ENCODE measurements at places on chromosomes 16 and 17.

GRCh38 chr16:50676684-50677225, 4.4 kb downstream of the SNX20 start:
- no peak for DNase-seq

DNA sequence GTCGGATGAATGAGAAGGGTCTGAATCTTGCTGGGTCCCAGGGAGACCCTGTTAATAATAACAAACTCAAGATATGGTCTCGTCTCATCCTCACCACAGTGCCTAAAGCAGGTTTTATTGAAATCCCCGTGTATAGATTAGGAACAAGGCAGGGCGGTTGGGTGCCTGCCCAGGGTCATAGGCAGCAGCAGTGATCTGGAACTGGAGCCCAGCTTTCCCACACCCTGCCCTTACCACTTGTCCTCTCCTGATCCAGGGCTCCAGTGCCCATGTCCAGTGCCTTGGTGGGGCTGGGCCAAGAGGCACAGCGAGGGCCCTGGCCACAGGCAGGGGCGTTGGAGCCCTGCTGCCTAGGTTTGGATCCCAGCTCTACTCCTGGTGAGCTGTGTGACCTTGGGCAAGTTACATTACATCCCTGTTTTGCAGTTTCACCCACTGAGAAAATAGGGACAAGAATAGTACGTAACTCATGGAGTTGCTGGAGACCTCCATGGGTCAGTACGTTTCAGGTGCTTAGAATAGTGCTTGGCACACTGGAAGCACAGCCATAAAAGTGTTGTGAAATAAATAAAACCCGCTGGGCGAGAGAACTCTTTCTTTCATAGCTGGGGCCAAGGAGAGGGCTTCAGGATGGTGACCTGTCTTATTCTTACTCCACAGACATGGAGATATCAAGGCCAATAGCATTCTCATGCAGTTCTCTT, 13.9 kb downstream of the SOCS3 start:
- DNase-seq: no peak

- DNase-seq: no peak
Measured at GRCh38 chr17:19398301-19399181, 11.6 kb upstream of the MFAP4 start.

DNA sequence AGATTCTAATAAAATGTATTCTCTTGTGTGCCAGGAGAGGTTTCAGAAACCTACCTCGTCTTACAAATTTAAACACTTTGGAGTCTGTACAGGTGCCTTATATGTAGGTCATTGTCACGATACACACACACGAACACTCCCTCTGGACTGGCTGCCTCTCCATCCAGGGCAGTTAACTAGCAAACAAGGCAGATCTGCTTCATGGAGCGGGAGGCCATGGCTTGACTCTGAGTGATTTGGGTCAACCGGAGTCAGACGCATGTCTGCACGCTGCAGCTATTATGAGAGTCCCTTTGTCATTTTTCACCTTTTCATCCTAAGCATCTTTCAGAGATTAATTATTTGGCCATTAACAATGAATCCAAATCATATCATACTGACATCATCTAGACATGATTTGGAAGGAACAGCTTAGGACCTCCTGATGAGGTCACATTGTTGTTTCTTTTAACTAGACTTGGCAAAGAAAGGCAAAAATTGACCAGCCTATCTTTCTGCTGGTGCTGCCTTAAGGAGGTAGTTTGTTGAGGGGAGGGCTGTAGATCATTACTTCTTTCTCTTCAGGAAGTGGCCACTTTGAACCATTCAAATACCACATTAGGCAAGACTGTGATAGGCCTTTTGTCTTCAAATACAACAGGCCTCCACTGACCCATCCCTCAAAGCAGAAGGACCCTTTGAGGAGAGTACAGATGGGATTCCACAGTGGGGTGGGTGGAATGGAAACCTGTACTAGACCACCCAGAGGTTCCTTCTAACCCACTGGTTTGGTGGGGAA, 58.9 kb downstream of the HLF start:
- no peak for DNase-seq

GRCh38 chr16:12869698-12870427, 31.5 kb upstream of the SHISA9 start:
- no peak for DNase-seq

- DNase-seq: no peak
Measured at GRCh38 chr17:82935966-82936767, 96.3 kb upstream of the ZNF750 start.

DNA sequence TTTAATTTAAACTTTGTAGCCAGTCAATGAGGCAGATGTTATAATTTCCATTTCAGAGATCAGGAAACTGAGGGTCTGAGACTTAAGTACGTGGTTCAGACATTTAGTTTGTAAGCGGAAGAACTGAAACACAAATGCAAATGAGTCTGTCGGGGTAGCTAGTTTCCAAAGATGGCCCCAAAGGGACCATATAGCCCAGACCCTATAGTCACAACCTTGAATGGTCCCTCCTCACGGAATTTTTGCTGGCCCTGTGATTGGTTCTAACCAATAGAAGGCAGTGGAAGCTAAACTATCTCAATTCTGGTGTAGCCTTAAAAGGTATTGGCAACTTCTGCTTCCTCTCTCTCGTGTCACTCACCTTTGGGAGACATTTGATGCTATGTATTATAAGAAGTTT, 7.5 kb upstream of the BCO1 start:
- no peak for DNase-seq

- no peak for DNase-seq
Measured at GRCh38 chr16:81627024-81627423, 152.1 kb upstream of the PLCG2 start.

GRCh38 chr17:48649741-48650140, 23.6 kb upstream of the HOXB9 start:
- no peak for DNase-seq

GRCh38 chr17:39527220-39527813, 66.0 kb downstream of the CDK12 start:
- no peak for DNase-seq

- no peak for DNase-seq
Measured at GRCh38 chr16:65745201-65745708, 621.2 kb upstream of the CDH5 start.

DNA sequence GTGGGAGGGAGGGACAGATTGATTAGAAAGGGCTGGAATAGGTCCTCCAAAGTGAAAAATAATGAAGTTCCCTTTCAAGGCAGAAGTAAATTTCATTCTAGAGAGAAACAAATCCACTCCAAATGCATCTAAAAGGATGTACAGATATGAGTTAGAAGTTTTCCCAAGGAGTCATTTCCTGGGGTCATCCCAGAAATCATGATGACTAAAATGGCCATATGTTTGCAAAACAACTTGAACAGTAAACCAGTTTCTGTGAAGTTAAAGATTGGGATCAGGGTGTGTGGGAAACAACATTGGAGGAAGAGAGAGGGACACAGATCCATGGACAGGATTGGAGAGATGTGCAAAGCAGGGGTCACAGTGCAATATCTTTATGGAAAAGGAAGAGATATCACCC, 32.5 kb upstream of the ARHGAP44 start:
- DNase-seq: no peak

DNA sequence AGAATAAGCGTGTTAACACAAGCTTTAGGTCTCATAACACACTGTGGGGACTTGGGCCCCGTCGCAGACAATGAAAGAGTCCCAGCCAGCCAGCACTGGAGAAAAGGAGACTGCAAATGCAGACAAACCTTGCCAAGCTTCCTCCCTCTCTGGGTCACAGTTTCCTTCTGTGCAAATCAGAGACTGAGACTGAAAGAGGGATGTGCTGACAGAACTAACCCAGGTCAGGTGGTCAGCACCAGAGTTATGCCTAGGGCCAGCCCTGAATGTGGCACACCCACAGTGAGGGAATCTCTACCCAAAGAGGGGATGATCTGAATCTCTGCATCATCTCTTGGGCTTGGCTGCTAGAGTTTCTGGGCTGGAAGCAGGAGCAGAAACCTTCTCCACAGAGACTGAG, 282.3 kb upstream of the CCL2 start:
- no peak for DNase-seq

GRCh38 chr16:67720236-67720635, 1.1 kb upstream of the GFOD2 start:
- DNase-seq: no peak

DNA sequence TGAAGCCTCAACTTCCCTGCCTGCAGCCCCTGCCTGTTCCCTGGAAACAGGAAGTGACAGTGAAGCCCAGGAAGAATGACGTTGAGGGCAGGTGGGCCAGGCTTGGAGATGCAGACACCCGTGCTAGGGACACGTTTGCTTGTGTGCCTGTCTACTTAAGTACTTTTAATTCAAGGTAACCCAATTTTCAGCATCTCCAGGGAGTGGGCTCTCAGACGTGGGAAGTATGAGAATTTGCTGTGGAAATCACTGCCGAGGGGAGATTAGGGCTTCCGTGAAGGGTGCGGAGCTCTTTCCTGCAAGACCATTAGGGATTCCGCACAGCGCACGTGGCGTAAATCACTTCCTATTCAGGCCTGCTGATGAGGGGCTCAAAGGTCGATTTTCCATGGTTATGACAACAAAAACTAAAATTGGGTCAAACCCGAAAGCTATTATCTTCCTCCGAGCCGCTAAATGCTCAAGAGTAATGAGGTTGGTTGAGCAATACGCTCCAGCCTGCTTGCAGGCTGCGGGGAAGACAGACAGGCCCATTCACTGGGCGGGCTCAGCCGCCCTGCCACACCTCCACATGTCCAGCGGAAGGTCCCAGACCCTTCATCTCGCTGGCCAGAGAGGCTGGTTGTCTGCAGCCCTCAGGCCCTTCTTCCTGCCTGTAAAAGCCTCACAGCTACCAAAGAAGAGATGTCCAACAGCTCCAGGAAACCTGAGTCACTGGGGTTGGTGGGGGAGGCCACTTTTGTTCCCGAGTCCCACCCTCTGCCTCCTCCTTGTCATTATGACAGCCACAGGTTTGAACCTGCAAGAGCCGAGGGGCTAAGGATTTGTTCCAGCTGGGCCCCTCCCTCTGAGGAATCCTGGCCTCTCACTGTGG, 109.9 kb downstream of the RBFOX3 start:
- no peak for DNase-seq

DNA sequence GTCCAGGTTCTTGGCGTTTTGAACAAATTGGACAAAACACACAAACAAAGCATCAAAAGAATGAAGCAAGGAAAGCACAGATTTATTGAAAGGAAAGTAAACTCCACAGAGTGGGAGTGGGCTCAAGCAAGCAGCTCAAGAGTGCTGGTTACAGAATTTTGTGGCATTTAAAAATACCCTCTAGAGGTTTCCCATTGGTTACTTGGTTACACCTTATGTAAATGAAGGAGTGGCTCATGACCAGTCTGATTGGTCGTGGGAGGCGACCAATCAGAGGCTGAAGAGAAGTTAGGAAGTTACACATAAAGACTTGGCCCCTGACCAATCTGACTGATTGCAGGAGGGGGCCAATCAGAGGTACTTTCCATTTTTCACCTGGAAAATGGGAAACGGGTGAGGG, 1373.8 kb upstream of the GOT2 start:
- no peak for DNase-seq

Data from cortex of kidney (tissue), 1 donor.